ENCODE measurements at places on chromosomes 7 and 10.
A peak's percentile ranks its signal among the peaks of the same experiment; 100 is the strongest.

DNA sequence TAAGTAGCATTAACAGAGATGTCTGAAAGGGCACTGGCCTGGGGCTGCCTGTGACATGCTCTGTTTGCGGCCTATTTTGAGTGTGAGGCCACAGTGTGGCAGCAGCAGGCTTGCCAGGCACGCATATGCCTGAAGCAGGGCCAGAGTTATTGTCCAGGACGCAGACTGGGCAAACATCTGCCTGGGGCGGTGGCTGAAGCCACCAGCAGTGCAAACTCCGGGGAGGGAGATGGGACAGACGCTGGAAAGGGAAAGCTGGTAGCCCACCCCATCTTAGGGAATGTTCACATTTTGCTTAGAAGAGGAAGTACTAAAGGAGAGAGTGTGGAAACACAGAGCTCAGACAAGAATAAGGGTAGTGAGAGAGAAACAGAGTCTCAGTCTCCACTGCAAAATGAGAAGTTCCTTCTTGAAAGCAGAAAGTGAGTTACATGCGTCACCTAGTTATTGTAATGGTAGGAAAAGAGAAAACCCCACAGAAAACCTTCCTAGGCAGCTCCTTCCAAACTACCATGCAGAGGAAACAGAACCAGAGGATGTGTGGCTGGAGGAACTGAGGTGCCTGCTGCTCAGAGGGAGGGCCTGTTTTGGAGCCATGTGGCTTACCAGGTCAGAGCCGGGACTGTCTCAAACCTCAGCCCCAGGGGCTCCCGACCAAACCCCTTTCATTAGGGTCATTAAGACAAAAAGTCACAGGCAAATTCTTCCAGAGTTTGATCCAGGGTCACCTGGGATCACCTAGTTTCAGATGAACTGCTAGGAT lies 14.5 kb downstream of the AKR1B1 start:
- no peak for DNase-seq

GRCh38 chr10:128111696-128112095 lies 14.5 kb downstream of the MKI67 start:
- no peak for DNase-seq

DNA sequence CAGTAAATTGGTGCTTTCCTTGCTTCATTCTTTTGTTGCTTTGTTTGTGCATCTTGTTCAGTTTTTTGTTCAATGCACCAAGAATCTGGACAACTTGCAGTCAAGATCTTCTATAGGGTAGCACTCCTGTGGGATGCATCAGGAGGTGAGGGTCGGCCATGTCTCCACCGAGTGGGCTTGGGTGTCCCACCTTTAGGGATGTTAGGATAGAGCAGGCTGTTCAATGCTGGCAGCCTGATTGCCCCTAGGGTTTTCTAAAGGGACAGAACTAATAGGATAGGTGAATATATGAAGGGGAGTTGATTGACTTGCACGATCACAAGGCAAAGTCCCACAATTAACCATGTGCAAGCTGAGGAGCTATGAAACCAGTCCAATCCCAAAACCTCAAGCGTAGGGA lies 109.9 kb downstream of the GLRX3 start:
- DNase-seq, result no peak

- DNase-seq, result no peak
These were observed 103.9 kb upstream of the LEP start for GRCh38 chr7:128137181-128137580.

DNA sequence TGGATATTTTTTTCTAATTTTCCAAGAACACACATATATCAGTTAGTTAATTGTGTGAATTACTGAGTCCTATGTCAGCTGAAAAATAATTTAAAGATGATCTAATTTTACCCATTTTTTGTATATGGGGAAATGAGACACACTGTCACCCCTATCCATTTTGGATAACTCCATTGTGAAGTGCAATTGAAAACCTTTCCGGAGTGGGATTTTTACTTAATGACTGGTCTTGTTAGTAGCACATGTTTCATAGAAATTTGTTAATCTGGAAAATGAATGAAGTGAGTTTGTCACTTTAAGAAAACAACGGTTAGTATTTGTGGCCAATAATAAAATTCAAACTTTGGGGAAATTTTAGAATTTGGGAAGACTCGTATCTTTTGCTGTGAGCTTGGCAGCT lies 2.0 kb downstream of the GARS1 start:
- no peak for DNase-seq

DNA sequence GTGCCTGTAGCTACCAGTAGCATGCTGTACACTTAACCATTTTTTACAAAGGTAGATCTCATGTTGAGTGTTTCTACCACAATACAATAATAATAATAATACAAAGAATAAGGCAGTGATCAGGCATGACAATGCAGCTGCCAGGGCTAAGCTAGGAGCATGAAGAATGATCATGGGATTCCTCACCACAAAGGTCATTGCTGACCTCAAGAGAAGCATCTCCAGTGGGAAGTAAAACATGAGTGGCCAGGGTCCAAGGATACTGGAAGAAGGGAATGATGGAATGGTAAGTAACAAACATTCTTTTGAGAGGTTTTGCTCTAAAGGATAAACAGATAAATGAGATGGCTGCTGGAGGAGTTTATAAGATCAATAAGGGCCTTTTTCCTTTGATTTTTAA lies 591.1 kb downstream of the TNS3 start:
- no peak for DNase-seq

GRCh38 chr7:98470485-98471240 lies 69.8 kb upstream of the BAIAP2L1 start:
- peak; percentile 89 for DNase-seq

- DNase-seq, result no peak
These were observed 84.5 kb upstream of the DNAAF5 start for GRCh38 chr7:641966-642365.

DNA sequence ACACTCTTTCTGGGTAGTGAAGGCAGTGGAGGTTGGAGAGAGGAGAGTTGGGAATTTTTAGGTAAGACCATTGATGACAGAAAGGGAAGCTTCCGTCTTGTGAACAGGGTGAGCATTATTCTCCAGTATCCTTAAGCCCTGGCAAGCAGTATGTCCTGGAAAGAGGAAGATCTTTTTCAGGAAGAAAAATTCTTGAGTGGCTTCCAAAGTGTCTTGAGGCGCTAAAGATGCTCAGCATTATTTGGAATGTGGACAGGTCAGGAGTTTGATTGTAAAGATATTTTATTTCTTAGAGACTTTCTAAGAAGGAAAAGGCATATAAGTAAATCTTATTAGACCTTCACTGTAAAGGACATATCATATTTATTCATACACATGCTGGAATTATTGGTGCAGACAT lies 54.3 kb downstream of the ABCC2 start:
- DNase-seq, result no peak

DNA sequence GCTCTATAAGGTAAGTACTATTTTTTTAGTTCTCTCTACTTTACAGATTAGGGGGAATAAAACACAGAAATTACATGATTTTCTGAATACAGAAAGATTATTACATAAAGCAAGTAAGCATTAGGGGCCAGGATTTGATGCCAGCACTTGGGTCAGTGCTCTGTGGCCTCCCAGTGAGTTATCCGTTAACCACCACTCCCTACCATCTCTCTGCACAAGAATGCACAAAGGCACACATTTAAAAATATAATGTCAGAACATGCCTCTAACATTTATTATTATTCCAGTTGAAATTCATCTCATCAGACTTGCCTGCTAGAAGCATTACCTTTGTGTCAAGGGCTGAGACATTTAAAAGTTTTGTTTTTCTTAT lies 59.0 kb downstream of the MET start:
- DNase-seq, result no peak

DNA sequence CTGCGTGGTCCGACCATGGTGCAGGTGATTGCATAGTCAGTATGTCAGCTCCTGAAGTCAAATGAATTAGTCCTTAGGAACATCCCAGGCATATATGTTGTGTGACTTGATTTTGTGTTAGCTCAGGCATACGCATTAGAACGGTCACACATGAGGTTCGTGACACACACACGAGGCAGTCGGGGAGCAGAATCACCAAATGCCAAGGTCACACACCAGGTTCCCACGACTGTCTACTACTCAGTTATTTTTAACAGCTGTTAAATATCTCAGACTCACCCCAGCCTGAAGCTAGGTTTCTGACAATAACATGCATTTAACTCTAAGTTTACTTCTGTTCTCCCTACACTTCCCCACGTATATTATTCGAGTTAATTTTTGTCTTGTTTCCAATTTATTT lies 54.8 kb downstream of the DYNC2I1 start:
- no peak for DNase-seq

GRCh38 chr10:33143160-33143728 lies 185.2 kb upstream of the ITGB1 start:
- no peak for DNase-seq

Measured in nephron progenitor cell (in vitro differentiated cells).